Kidney tubule cell (primary cell): ENCODE measurements at places on chromosomes 2 and 18.

- no peak for DNase-seq
Observed at GRCh38 chr2:216418981-216419380, 6.7 kb downstream of the SMARCAL1 start.

DNA sequence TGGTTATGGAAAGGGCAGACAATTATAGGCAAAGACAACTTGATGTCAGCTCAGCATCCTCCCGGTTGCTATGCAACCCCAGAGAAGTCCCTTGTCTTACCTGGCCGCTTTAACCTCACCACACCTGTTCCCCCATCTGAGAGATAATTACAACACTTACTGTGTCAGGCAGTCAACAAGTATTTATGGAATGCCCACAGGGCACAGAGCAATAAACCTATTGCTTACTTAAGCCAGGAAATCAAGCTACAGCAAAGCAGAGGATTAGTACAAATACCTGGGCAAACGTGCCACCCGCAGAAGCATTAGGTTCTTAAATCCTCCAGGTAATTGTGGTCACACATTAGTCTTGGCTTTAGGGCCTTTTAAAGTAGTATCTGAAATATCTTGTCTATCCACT lies 320.4 kb upstream of the REV1 start:
- peak; percentile 44 for DNase-seq

- DNase-seq = no peak
Observed at GRCh38 chr2:47227532-47228279, 72.6 kb upstream of the STPG4 start.

DNA sequence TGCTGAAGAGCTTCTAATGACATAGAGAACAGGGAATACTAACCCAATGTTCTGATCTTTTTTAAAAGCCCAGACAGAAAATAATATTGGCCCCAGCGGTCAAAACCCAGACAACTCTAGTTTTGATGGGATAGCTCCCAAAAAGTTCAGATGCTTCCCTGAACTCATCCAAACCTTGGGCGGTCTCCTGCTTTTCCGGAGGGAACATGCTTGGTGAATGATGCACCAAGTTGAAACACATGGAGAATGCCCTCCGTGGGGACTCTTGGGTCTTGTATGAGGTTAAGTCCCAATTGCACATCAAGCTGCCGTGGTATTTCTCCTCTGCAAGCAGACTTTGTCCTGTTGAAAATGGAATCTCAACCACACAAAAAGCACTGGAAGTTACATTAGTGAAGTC lies 120.7 kb upstream of the CTAGE1 start:
- DNase-seq = no peak

DNA sequence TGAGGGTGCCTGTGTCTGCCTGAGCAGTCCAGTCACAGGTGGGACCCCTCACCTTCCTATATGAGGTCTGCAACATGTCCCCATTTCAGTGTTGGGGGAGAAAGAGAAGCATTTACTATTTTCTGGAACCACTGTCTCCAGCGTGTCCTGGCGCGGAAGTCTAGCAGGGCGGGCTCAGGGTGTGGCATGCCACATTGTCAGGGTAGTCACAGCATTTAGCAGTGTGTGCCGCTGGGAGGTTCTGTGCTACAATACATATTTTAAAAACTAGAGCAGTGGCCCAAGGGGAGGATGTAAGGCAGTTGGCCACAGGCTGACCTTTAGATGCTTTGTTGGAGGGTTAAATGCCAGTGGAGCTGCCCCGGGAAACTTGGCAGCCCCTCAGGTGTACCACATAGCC lies 12.5 kb downstream of the UBE2F start:
- DNase-seq = no peak

DNA sequence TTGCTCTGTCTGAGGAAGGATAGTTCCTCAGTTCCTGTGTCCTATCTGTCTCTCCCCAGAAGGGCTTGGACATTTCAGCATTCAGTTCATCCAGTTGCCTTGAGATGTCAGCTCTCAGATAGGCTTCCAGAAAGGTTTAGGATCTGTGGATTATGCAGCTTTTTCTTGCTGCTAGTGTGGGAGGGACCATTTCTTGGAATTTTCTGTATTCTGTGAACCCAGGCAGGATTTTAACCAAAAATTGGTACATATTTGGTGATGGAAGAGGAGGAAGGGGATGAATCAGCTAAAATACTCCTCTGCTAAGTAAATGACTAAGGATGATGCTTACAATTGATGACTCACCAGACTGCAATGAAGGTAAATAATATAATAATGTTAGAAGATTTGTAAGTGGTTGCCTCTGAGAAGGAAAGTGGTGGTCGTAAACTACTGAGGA lies 58.6 kb upstream of the DOCK10 start:
- DNase-seq = peak; percentile 94

DNA sequence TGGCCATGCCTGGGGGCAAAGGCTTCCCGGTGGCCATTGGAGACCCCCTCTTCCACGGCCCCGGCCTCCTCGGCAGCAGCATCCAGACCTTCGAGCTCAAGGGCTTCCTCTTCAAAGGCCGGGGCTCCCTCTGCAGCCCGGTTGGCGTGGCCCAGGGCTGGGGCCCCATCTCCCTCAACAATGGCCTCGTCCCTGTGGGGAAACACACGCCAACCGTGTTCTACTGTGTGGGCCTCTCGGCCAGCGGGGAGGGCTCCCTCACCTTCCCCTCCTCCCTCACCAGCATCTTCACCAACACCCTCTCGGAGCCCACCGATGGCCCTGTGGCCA lies 2.7 kb downstream of the RTP5 start:
- DNase-seq = no peak

GRCh38 chr2:217636578-217636977 lies 366.2 kb downstream of the TNS1 start:
- DNase-seq = no peak

DNA sequence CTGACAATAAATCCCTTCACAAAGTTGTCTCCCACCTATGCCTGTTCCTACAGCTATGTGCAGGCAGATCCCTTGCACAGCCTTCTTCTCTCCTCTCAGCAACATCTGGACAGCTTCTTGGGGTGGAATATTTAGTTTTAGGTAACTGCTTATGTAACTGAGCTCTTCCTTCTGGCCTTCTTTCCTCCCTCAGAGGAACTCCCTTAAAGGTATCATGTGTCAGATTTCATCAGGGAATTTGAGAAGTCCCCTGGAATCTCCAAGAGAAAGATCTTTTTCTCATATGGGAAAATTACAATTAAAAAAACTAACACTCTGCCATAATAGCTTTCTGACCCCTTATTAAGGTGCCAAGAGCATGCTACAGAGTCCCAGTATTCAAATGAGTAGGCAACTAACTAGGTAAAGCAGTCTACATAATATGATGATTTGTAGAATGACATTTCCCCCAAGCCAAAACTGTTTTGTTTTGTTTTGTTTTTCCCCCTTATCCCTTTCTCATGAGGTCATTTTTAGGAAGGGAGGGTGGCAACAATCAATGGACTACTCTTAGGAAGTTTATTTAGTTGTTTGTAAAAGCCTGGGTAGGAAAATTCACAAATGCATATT lies 2.4 kb downstream of the TMEM200C start:
- DNase-seq = no peak

- DNase-seq = no peak
Observed at GRCh38 chr2:120373424-120373823, 27.5 kb downstream of the INHBB start.

DNA sequence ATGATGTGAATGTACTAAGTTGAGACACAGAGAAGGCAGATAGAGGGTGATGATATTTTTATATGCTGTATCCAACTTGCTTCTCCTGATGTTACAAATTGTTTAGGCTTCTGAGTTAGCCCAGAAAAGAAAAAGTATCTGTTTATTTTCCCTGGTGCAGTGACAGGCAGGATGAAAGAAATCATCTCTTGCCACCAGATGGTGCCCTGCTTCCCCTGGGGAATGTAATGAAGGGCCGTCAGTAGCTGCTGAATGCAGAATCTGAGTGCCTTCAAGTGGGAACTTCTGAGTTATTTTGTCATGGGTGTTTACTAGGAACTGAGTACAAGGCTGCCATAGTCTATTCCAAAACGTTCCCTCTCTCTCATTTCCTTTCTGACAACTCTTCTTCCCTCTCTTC lies 525.6 kb downstream of the MBD2 start:
- DNase-seq = peak; percentile 57

DNA sequence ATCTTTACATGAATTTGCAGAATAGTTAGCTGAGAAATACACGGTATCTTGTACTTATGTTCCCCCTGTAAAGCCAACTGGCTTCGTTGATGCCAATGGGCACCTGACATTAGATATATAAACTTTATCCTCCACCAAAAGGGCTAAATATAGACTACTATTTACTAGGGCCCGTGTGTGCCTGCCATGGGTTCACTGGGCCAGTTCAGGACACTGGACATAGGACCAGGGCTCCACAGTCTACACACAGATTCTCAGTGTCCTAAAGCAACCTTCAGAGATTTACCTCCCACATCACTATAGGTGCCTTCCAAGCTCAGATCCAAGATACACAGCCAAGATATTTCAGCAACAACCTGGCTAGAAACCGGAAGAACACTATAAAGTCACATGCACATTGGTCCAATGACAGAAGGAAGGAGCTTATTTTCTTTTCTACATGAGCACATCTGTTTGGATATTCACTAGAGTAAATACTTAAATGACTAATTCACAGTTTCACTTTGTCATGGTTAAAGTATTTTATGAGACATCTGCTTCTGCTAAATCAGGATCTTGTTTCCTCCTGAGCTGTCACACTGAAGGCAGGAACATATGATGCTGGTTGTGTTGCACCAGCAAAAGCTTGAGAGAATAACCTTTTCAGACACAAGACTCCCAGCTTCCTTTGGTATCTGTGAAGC lies 95.1 kb downstream of the MYO5B start:
- peak; percentile 98 for DNase-seq

- no peak for DNase-seq
Observed at GRCh38 chr2:1804865-1805264, 60.5 kb upstream of the PXDN start.

DNA sequence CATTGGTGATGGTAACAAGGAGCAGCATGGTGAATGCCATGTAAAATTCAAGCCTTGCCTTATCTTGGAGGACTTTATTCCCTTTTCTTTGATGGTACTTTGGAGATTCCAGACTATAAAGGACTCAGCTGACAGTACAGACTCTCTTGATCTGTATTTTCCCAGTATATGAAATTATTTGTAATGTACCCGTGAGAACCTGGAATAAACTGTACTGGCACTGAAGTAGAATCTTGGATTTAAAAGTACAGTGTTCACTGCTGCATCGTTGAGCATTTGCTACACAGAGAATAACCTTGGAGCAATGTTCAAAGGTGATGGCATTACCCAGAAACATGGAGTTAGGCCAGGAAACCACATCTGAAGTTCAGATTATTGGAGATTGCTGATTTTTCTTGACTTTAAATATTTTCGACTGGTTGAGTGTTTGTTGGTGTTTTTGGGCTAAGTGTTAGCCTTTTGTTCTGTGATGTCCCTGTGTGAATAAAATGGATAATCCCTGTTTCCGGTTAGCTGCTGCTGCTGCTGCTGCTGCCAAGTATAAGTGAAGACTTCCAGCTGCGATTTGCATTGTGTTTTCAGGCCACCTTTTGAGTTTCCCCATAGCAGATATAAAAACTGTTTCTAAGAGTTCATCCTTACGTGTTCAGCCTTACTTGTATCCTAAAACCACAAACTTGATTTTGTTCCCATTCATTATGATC lies 122.0 kb downstream of the SPTBN1 start:
- no peak for DNase-seq

- DNase-seq = no peak
Observed at GRCh38 chr2:173146590-173146989, 70.9 kb downstream of the MAP3K20 start.

GRCh38 chr2:63124218-63124617 lies 73.6 kb downstream of the OTX1 start:
- no peak for DNase-seq

GRCh38 chr18:78758496-78758895 lies 221.1 kb upstream of the SALL3 start:
- DNase-seq = no peak

DNA sequence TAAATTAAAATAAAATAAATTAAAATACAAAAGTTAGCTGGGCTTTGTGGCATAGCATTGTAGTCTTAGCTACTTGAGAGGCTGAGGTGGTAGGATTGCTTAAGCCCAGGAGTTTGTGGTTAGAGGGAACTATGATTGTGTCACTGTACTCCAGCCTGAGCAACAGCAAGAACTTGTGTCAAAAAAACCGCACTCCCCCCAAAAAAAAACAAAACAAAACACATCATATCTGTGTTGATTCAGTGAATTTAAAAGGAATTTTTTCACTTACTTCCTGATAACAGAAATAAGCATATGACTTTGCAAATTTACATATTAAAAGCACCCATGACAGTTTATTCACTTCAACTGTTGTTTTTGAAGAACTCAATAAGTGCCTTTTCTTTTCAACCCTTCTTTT lies 68.1 kb upstream of the PELI1 start:
- peak; percentile 53 for DNase-seq

DNA sequence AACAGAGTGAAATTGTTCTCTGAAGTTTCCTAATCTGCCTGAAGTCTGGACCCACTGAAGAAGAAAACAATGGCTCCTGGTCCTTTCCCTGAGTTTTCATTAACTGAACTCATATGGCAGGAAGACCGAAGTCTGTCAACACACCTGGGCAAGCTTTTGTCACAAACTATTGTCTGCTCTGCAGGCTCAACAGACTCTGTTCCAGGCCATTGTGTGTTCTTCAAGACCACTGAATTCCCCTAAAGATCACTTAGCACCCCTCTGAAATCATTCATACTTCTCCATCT lies 6.6 kb upstream of the TMEM37 start:
- DNase-seq = no peak

- no peak for DNase-seq
Observed at GRCh38 chr2:61045999-61046398, 19.7 kb upstream of the SANBR start.

DNA sequence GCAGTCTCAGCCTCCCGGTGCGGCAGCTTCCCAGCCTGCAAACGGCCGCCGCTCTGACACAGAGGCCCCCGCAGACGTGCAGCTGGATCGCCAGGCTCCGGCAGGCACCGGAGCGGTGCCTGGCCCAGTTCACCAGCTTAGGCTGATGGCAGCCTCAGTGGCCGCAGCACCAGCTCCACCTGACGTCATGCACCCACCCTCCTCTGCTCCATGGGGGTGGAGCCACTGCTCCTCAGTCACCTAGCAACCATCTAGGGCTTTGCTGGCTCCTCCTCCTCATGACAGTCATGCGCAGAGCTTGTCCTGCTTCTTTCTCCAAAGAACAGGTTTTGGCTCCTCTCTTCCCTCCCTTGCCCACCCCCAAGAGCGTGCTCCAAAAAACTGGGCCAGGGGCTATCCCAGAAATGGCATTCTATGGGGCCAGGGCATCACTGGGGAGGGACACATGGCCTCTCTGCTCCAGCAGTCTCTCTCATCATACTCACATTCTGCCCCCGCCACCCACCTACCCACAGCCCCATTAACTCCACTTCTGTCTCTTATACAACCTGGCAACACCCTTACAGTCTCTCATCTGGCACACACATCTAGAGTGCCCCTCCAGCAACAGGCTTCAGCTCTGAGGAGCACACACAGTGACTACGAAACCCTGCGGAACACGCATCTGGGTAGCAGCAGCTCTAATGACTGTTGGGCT lies 5.5 kb downstream of the DCTN1 start:
- DNase-seq = peak; percentile 73

- peak; percentile 94 for DNase-seq
Observed at GRCh38 chr2:108271691-108272253, 16.9 kb upstream of the SULT1C2 start.

GRCh38 chr2:157839822-157840221 lies 36.3 kb downstream of the ACVR1 start:
- DNase-seq = no peak

- DNase-seq = peak; percentile 68
Observed at GRCh38 chr18:2083691-2084090, 487.6 kb downstream of the METTL4 start.

- peak; percentile 83 for DNase-seq
Observed at GRCh38 chr2:131673400-131674173, 145.9 kb downstream of the CCDC74A start.
